ENCODE measurements at places on chromosomes 13 and 19.

- DNase-seq = no peak
These were observed 855.7 kb downstream of the SLITRK5 start for GRCh38 chr13:88526853-88527215.

- peak; percentile 79 for DNase-seq
These were observed at the start of gene ZNF101 for GRCh38 chr19:19668230-19669012. TSS of gene ZNF101 (plus strand) at chr19:19668839. CDS start at chr19:19668964, 125 bp downstream.

GRCh38 chr19:2185734-2186070, 22.0 kb downstream of the DOT1L start:
- no peak for DNase-seq

GRCh38 chr19:50932018-50932689, 20.7 kb downstream of the KLK5 start:
- no peak for DNase-seq

GRCh38 chr13:112071102-112071722, 4.3 kb downstream of the SOX1 start:
- DNase-seq = no peak

GRCh38 chr19:41356984-41357739, 3.4 kb upstream of the TGFB1 start:
- no peak for DNase-seq

- no peak for DNase-seq
These were observed 373.8 kb upstream of the ARGLU1 start for GRCh38 chr13:106941779-106942178.

DNA sequence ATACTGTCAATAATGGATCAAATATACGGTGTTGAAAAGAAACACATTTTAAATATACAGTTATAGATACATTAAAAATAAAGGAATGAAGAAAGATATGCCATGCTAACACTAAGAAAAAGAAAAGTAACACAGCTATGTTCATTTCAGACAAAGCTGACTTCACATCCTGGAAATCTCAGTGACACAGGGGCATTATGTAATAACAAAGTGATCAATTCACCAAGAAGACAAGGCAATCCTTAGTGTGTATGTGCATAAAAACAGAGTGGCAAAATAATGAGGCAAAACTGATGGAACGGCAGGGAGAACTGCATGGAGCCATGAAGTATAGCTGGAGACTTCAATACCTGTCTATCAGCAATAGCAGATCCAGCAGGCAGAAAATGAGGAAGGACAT, 13.1 kb downstream of the ZNF14 start:
- DNase-seq = no peak

- DNase-seq = no peak
These were observed 151.6 kb downstream of the FOXO1 start for GRCh38 chr13:40514802-40515201.

DNA sequence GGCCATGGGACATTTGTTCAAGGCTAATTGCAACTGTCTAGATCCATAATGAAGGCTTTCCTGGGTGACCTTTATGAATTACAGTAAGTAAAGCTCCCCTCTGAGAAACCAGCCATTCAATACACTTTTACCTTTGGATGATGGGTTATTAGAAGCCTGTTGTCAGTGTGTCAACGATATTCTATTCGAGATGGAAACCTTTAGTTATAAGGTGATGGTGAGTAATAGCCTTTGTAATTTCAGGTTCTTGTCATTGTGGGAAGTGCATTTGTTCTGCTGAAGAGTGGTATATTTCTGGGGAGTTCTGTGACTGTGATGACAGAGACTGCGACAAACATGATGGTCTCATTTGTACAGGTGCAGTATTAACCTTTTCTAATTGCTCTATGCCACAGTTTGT, 261.7 kb downstream of the ITGBL1 start:
- DNase-seq = no peak

GRCh38 chr19:45047188-45047797, 8.4 kb downstream of the CLASRP start:
- no peak for DNase-seq

DNA sequence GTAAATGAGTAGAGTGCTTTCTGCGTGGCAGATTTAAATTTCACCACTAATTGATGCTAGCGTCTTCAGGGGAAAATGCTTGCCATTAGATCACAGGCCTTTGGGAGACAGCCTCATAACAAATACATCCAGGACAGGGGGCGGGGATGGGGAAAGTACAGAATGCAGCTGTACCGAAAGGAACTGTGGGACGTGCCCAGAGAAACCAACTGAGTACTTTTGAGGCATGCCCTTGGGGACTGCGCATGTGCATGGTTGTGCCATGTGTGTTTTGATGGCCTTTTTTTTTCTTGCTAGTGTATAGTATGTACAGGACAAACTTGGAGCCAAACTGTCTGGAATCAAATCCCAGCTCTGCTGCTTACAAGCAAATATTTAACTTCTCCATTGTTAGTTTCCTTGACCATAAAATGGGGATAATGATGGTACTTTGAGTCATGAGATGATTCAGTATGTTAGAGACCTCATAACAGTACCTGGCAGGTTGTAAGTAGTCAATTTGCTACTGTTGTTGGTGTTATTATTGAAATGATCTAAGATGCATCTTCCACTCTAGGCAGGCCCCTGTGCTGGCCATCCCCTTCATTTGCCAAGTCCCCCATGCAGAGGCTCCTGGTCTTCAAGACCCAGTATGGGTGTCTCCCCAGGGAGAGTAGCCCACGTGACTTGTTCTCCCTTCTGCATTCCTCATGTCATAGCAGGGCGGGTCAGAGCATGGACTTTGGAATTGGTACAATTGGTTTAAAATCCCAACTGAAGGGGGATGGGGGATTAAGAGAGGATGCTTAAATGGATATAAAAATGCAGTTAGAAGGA, 68.3 kb upstream of the NPAS1 start:
- no peak for DNase-seq

DNA sequence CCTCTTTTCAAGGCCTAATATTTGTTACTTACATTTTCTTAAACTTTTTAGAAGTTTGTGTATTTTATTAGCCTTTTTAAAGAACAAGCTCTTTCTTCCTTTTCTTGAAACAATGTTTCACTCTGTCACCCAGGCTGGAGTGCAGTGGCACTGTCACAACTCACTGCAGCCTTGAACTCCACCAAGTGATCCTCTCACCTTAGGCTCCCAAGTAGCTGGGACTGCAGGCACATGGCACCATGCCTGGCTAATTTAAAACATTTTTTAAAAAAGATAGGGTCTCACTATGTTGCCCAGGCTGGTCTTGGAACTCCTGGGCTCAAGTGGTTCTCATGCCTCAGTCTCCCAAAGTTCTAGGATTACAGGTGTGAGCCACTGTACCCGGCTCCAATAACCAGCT, 192.2 kb upstream of the SPRY2 start:
- no peak for DNase-seq

- DNase-seq = no peak
These were observed 329.5 kb downstream of the KCNRG start for GRCh38 chr13:50344717-50345116.

DNA sequence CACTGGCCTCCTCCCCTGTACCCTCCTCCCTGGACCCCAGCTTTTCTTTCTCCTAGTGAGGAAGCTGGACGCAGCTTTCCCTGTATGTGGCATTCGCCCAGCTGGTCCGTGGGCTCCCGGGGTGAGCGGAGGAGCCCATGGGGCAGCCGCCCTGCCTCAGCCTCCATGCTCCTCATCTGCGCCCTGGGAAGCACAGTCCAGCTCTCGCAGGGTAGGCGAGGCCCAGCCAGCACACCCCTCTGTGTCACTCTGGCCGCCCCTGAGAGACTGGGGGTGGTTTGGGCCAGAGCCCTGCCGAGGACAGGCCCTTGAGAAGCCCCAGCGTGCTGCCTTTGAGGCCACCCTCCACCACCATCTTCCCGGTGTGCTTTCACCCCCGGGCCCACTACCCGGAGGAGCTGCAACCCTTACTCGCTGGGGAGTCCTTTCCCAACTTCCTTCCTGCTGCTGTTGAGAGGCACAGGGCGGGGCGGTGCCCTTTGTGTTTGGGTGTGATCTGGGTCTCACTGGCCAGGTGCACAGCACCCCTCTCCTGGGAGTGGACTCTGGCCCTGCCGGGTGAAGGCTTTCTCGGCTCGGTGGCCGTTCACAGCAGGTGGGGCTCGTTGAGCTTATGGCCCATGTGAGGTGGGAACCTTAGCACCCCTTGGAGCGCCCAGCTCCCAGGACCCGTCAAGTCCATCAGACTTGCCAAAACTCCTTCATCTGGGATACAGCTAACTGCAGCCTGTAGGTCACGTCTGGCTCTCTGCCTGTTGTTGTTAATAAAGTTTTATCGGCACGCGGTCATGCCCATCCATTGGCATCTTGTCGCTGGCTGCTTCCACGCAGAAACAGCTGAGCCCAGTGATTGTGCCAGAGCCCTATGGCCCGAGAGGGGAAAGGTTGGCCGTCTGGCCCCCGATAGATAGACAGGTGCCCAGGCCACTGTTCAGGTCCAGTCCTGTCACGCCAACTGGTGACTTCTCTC, 3.2 kb downstream of the NCLN start:
- no peak for DNase-seq

GRCh38 chr19:28898249-28898648, 314.7 kb downstream of the UQCRFS1 start:
- no peak for DNase-seq

DNA sequence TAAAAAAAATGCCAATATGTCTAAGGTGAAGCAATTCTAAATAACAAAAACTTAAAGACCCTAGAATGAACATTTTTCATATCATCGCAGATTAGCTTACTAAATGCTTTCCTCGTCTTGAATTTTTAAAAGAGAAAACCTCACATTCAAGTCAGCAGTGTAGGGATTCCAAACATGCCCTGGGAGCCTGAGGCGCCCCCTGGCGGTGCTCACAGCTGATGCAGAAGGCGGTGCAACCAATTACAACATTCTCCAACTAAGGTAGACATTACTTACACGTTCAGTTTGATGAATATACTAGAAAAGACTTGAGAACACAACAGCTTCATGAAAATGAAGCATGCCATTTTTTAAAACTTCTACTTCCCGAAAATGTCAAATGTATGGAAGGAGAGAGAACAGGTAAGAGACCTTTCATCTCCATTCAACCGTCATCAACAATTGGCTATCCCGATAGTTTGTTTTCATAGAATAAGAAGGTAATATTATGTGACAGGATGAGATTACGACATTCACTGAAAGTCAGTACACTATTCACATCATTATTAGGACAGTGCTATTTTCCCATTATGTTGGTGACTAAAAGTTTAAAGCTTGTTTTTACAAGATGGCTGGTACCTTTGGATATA, 304.4 kb downstream of the DCLK1 start:
- no peak for DNase-seq

DNA sequence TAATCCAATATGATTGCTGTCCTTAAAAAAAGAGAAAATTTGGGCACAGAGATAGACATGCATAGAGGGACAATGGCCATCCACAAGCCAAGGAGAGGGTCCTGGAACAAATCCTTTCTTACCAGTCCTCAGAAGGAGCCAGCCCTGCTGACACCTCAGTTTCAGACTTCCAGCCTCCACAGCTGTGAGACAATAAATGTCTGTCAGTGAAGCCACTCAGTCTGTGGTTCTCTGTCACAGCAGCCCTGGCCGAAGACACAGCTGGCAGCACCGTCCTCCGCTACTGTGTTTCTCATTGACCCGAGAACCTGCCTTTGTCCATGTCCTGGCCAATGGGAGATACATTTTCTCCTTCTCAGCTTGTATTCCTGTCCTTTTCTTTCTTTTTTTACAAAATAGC, 207.9 kb downstream of the TM9SF2 start:
- no peak for DNase-seq

DNA sequence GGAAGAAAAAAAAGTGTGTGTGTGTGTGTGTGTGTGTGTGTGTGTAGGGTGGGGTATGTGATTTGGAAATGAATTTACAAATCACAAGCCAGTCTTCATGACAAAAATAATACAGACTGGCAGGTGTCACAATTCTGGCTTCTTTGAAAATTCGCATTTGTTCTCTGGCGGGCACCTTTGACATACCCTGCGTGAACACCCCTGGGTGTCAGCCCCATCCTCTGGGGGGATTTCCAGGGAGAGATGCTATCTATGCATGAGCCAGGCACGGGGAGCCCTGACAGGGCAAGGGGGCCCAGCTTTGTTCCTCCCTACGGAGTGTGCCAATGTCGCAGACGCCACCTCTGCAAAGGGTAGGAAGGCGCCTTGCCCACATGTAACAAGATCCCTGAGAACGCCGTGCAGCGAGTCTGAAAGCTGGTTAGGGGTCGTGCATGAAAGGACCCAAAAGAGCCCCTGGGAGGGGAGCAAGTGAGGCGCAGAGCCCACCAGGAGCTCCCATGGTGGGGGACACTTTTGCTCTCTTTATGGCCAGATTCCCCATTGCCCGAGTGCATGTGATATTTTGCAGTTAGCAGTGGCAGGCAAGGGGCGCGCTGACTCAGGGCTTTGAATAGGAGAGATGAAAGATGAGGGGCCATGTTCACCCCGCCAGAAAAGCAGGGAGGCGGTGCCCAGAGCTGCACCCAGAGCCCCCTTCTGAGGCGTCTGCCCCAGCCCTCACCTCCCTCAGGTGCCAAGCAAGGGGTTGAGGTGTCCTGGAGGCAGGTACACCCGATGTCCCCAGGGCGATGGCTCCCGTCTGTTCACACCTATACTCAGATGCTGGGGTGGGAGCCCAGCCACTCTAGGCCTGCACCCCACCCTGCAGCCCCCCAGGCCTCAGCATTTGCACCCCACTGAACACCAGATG, 45.3 kb downstream of the KLF2 start:
- DNase-seq = no peak

DNA sequence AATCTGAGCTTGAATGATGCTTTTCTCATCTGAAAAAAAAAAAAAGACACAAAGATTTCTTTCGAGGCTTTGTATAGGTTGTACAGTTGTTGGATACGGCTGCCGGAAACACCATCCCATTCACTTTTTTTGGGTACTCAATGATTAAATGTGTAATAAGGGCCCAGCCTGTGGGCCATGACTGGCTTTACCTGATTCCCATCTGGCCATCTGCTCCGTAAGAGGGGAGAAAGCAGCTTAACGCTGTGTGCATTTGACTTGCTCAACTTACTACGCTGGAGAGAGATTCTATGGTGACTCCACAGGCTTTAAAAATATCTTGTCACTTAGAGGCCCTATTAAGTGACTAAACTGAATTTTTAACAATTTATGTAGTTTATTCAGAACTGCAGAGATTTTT, 731 bp downstream of the ZNF558 start:
- no peak for DNase-seq

DNA sequence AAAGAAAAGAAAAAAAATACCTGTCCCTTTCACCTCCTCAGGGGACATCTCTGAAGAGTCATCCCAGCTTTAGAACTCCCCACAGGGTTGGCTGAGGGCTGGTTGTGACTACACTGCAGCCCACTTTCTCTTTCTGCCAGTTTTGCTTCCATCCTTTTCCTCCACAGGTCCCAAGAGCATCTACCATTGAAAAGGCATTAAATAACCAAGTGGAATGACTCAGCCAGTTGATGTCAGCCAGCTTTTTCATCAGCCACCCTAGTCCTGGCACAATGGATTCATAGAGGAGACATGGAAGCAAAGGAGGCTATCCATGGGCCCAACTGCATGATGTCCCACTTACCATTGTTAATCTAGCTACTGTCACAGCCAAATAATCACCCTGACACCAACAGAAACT, 9.2 kb upstream of the RCBTB1 start:
- no peak for DNase-seq

All from left renal pelvis (tissue), 4 donors.